RPMI8226 (cell line): ENCODE measurements at places on chromosomes 3 and 15.

DNA sequence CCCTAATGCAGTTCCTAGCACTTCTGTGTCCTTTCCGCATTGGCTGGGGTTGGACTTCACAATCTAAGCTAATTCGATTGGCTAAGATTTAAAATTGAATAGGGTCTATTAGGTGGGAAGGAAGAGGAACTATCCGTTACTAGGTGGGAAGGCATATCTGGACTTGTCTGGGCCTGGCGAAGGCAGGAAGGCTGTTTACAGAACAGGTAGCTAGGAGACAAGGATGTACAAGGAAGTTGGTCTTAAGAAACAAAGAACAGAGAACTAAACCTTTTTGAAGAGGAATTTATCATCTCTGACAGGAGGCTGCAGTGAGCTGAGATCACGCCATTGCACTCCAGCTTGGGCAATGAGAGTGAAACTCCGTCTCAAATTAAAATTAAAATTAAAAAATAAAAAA, 17.3 kb upstream of the ATG7 start:
- DNase-seq, result no peak

GRCh38 chr3:105958237-105959000, 89.6 kb upstream of the CBLB start:
- DNase-seq, result no peak

DNA sequence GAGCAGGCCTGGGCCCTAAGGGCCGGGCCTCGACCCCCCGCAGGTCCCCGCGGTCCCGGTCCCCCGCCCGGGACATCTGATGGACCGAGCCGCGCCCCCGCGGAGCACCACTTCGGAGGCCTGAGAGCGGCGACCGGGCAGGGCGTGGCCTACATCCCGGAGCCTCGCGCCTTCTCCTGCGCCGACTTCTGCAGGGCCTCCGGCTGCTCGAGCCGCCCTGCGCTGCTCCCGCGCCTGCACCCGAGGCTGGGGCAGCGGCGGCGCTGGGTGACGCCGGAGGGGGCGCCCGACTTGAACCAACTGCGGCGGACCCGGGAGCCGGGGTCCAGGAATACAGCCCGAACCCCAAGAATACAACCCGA, 14.9 kb upstream of the GP9 start:
- no peak for DNase-seq

DNA sequence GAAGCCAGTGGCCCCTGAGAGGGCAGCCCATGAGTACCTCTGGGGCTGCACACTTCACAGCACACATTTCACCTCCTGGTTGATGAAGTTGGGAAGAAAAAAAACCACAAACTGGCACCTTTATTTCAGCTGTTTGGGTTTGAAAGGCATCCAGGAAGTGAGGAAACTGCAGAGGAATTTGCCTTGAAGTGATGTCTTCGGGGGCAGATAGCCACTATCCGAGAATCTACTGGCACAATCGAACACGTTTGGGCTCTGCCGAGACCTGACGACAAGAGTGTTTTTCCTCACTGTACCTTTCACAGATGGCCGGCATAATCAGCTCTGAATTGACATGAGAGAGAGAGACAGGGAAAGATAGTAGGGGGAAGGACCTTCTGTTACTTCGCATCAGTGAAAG, 59.7 kb downstream of the LRIG1 start:
- no peak for DNase-seq

GRCh38 chr3:107833722-107834416, 257.0 kb downstream of the CD47 start:
- DNase-seq, result no peak
